Body of pancreas (tissue), 4 donors: ENCODE measurements at places on chromosomes 13 and 19.

GRCh38 chr13:58085819-58086218 is 454.3 kb downstream of the PCDH17 start:
- no peak for DNase-seq

- no peak for DNase-seq
Measured at GRCh38 chr19:57802269-57802668, 12.4 kb downstream of the ZNF552 start.

DNA sequence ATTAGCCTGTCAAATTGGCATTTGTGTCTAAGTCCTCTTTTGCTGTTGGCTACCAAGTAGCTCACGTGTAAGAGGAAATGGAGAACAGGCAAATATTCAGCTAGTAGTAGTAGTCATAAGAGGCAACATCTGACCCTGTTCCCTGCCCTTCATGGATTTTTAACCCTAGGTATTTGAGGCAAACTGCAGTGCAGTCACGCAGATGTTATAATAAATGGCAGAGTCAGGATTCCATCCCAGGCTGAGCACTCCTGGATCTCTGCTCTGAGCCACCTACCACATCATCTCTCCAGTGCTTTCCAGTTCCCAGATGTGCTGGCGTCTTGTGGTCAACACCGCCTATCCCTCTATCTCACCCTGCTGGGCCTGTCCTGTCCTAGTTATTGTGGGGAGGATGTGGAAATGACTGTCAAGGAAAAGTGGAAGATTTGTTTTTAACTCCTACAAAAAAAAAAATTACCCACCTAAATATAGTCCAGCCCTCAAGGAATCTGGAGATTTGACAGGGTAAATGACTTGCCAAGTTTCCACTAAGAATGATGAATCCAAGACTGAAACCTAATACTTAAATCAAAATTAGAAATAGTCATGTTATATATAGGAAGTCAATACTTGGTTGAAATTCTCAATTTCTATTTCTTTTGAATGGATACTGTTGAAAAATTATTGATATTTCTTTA is 322.9 kb downstream of the GPC6 start:
- no peak for DNase-seq

GRCh38 chr13:37539170-37539569 is 59.4 kb downstream of the POSTN start:
- DNase-seq, result no peak

DNA sequence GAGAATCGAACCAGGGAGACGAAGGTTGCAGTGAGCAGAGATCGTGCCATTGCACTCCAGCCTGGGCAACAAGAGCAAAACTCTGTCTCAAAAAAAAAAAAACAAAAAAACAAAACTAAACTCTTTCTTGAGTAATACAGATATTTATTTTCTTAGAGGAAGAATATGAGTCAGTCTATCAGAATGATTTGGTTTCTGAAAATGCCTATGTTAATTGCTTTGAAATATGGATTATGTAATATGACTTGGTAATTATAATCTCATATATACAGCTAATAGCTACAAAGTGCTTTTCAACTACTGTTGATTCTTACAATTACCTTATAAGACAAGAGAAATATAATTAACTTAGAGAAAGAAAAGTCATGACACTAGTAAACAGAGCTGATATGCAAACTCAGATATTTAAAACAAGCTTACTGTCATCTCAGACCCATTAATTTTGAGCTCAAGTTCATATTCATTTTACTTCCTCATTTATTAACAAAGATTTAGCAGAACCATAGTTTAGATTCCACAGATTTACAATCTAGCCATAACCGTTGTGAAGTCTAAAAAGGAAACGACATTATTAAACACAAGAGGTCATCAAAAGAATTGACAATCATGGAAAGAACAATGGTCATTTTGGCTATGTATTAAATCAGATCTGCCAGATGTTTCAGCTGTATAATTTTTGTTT is 88.0 kb downstream of the TBC1D4 start:
- no peak for DNase-seq

- DNase-seq, result no peak
Measured at GRCh38 chr13:103531278-103531677, 465.1 kb upstream of the SLC10A2 start.

DNA sequence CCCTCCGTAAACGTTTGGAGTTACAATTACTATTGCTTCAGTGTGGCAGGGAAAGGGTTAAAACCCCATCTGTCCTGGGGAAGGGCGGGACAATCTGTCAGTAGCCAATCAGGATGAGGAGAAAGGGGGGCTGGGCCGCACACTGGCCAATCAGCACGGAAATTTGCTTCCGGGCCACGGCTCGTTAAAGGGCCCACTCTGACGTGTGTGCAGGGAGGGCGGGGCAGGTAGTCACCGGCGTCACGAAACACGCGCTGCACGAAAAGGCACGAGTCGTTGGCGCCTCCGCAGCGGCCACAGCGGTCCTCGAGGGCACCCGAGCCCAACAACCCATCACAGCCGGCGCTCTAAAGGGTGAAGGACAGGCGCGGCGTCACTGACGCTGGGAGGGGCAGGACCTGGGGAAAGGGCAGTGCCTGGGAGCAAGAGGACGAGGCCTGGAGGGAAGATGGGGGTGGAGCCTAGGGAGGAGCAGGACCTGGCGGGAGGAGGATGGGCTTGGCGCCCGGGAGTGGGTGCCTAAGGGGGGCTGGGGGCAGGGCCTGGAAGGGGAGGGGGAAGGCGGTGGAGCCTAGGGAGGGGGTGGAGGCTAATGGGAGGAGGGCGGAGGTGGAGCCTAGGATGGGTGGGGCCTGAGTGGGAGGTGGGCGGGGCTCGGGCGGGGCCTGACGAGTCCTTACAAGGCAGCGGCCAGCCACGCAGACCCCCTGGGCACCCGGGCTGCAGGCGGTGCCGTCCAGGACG is 4.9 kb downstream of the ADAMTSL5 start:
- peak; percentile 94 for DNase-seq

GRCh38 chr19:19537075-19538048 is 703 bp upstream of the CILP2 start:
- no peak for DNase-seq

DNA sequence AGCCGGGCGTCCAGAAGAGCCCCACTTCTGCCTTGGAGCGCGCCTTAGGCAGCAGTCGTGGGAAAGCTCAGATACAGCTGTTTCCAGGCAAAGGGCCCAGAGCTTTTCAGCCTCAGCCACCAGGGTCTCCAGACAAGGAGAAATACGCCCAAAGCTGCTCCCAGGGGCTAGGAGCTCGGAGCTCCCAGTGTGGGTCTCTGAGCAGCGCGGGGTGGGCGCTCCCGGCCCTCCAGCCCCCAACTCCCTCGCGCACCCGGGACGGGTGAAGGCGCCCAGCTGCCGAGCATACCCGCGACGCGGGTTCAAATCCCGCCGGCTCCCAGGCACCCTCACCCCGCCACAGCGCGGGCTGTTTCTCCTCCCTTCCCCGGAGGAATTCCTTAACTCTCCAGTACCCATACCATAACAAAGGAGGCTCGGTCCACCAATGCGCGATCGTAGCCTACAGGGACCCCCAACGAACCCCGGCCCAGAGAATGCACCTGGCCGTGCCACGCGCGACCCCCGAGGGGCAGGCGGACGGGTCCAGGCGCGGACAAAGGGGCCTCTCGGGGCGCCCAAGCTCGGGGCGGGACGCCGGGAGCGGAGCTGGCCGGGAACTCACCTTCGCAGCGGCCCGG is 507 bp downstream of the COL4A1 start:
- no peak for DNase-seq

DNA sequence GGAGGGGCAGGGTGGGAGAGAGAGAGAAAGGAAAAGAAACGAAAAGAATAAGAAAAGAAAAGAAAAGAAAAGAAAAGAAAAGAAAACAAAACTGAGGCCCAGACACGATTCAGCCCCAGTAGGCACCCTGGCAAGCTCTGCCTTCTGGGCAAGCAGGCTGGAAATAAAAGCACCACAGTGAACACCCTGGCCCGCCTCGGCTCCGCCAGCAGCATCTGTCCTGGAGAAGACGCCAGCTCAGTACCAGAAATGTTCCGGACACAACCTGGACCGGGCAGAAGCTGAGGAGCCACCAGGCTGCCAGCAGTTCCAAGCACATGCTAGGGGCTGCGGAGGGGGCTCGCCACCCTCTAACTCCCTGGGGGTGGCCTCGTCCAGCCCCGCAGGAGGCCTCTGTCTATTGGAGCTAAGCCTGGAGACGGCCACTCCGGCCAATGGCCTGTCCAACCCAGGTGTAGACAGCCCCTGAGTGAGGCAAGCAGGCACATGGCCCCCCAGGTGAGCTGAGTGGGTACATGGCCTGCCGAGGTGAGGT is 11.4 kb upstream of the CPAMD8 start:
- no peak for DNase-seq

GRCh38 chr13:104098421-104098820 is 1032.2 kb upstream of the SLC10A2 start:
- no peak for DNase-seq

- peak; percentile 89 for DNase-seq
Measured at GRCh38 chr19:3966051-3967017, 4.6 kb downstream of the DAPK3 start.

- no peak for DNase-seq
Measured at GRCh38 chr13:30404207-30404606, 18.1 kb upstream of the UBE2L5 start.

- DNase-seq, result no peak
Measured at GRCh38 chr19:31139871-31140505, 209.2 kb downstream of the TSHZ3 start.

- DNase-seq, result peak; percentile 78
Measured at GRCh38 chr13:40664350-40665125, 1.9 kb downstream of the FOXO1 start.

DNA sequence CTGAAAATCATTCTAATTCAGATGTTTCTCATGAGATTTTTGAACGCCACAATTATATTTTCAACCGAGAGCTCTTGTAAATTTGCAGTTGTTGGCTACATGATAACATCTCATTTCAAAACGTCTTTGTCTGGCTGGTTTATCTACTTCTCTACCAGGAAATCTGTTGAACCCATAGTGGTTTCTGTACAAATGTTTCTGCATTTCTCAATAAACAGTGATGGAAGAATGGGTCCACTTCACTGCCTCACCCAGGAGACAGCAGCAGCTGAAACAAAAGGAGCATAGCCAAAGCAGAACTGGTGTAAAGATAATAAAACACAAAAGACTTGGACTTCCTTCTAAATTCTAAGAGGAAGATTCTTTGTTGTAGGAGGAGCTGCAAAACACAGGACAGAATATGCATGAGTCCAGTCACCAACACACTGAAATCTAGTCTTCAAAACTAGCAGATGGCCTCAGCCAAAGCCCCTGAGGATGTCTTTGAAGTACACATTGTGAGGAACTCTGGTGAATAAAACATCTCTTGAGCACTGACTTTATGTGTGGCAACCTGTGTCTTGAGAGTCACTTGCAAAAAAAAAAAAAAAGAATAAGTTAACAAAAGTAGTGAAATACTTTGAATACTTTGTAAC is 68.6 kb upstream of the FGF14 start:
- no peak for DNase-seq

DNA sequence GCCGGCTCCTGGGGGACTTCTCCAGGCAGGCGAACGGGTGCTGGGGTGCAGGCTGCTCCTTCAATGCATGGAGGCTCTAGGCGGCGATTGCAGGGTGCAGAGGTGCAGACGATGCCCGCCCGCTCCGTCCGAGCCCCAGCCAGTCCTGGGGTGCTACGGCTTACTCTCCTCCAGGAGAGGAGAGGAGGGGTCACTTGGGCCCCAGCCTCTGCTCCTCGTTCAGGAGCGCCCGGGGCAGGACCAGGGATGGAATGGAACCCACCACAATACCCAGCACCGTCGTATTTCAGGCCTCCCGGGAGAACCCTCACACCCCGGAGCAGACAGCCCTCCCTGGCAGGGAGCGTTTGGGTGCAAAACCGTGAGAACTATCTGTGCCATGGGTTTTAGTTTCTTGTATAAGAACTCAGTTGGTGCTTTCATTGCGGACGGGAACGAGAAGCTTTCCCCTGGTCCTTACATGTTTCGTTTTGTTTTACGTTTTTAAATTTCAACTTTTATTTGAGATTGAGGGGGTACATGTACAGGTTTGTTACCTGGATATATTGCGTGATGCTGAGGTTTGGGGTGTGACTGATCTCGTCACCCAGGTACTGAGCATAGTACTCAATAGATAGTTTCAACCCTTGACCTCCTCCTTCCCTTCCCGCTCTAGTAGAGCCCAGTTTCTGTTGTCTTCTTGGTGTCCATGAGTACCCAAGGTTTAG is 46.8 kb downstream of the ARHGEF18 start:
- DNase-seq, result peak; percentile 11

DNA sequence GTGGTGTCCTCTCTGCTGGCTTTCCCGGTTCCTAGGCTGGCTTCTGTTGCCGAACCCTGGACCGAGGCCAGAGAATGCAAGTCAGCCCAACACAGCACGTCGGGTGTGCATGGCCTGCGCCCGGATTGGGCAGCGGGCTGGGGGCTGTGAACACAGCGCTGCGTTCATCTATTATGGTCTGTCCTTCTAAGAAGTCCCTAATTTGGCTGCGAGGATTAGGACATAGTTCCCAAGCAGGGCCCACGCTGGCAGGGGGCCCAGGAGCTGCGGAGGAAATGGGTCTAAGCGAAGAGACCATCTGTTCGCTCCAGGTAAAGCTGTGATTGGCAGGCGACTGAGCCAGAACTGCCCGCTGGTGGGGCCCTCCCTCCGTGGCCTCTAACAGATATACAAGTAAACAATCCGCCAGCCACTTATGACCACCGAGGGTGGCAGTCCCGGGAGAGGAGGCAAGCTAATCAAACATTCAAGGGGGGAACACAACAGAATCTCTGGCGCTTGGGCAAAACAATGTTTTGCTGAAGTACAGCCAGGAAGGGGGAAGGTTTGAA is 6.0 kb downstream of the SYCE2 start:
- DNase-seq, result peak; percentile 87

- DNase-seq, result no peak
Measured at GRCh38 chr13:91308299-91308698, 39.2 kb upstream of the MIR17HG start.

- DNase-seq, result no peak
Measured at GRCh38 chr19:47670736-47671135, 42.5 kb upstream of the EHD2 start.

- no peak for DNase-seq
Measured at GRCh38 chr13:30033681-30034457, 183.5 kb upstream of the UBL3 start.

GRCh38 chr19:43470288-43470687 is 4.9 kb upstream of the LYPD3 start:
- DNase-seq, result no peak

DNA sequence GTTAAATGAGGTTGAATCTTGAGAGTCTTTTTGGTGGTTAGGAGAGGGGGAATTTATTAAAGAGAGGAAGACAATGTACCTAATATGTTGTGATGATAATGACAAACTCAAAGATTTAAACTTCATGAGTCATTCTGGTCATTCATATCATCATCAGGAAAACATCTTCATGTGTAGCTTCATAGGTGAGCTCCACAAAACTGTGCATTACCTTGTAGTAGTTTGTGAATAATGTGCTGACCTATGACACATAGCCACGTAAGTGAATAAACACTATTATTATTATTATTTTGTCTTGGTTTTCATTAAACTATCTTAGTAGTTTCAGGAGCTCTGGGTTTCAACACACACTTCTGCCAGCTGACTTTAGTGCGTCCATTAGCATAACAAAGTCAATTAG is 997 bp upstream of the GPC6 start:
- no peak for DNase-seq

DNA sequence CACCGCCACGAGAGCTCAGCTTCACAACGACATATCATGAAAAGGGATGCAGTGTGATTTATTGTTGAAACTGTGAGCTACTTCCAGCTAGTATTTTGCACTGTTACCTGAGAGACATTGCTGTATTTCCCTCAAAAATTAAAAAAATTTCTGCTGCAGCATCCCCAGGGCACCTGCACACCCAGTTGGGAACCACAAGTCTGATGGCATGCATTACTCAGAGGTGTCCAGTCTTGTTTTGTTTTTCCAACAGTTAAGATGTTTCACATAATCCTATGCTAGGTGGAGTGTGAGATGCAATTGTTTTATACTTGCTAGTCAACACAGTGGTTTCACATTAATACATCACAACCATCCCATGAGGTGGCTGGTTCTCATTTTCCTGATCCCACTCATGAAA is 285.2 kb downstream of the SHISA2 start:
- no peak for DNase-seq
